Putamen (tissue), 1 donor: ENCODE measurements at places on chromosomes 13 and 19.

GRCh38 chr13:84208246-84208910 lies 326.1 kb upstream of the SLITRK1 start:
- peak; percentile 31 for DNase-seq

GRCh38 chr13:85332615-85333014 lies 466.6 kb downstream of the SLITRK6 start:
- DNase-seq = no peak

DNA sequence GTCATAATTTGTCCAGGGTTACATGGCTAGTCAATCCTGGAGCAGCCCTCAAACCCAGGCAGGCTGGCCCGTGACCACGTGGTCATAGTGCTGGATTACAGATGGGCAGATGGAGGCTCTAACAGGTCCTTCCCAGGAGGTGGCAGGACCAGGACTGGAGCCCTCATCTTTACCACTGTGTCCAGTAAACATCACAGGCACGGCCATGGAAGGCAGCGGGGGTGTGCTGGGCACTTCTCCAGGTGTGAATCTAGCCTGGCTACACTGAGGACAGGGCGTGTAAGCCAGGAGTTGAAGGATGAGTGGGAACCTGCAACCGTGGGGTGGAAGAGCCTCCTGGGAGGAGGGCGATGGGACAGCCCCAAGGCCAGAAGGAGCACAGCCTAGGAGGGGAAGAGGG lies 6.1 kb downstream of the CIC start:
- DNase-seq = no peak

GRCh38 chr13:110107568-110108347 lies 199.2 kb downstream of the COL4A1 start:
- DNase-seq = no peak

DNA sequence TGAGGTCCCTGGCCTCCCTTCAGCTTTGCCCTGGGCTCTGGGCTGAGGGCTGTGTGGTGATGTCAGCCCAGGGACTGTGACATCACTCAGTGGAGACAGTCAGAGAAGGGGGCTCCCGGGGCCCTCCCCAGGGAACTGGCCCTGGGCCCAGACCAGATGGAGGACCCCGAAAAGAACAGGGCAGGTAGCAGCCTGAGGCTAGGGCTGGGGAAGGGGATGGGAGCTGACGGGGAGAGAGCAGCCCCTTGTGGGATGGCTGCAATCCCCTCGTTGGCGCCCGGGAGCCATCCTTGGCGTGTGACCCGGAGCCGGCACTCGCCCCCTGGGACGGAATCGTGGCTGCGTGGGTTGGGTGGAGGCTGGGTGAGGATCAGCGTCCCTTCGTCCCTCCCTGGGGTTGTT lies 13.6 kb downstream of the CSNK1G2 start:
- DNase-seq = no peak

GRCh38 chr13:48093588-48093987 lies 1.3 kb downstream of the MED4 start:
- no peak for DNase-seq

- no peak for DNase-seq
Observed at GRCh38 chr13:29050719-29051118, 230.6 kb downstream of the MTUS2 start.

DNA sequence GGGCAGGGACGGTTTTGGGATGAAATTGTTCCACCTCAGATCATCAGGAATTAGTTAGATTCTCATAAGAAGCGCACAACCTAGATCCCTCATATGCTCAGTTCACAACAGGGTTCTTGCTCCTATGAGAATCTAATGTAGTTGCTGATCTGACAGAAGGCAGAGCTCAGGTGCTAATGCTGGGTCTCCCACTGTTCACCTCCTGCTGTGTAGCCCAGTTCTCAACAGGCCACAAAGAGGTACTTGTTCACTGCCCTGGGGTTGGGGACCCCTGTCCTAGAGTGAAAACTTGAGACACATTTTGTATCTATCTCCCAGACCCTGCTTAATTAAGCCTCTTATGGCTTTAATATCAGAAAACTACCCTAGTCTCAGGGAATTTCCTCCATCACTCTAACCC lies 966.0 kb downstream of the PCDH17 start:
- no peak for DNase-seq

GRCh38 chr13:89846926-89847585 lies 1500.4 kb upstream of the MIR17HG start:
- no peak for DNase-seq

DNA sequence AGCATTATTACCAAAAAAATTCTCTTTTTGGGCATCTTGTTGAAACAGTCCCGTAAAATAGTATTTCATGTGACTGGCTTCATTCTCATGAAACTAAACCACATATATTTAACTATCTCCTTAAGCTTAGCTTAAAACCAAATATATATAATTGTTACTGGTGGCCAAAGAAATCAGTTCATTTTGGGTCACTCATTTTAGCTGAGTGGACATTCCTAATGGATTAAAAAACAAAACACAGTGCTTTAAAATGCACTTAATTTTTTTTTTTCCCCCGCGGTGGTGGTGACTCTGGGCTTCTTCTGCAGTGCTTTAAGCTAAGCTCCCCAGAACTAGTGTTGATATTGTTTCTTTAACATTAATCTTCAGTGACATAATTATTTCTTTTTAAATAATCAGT lies 540.1 kb downstream of the GPC6 start:
- no peak for DNase-seq
